Renal pelvis (tissue), 12 donors: ENCODE measurements at places on chromosomes 5 and 9.
A peak's percentile ranks its signal among the peaks of the same experiment; 100 is the strongest.

DNA sequence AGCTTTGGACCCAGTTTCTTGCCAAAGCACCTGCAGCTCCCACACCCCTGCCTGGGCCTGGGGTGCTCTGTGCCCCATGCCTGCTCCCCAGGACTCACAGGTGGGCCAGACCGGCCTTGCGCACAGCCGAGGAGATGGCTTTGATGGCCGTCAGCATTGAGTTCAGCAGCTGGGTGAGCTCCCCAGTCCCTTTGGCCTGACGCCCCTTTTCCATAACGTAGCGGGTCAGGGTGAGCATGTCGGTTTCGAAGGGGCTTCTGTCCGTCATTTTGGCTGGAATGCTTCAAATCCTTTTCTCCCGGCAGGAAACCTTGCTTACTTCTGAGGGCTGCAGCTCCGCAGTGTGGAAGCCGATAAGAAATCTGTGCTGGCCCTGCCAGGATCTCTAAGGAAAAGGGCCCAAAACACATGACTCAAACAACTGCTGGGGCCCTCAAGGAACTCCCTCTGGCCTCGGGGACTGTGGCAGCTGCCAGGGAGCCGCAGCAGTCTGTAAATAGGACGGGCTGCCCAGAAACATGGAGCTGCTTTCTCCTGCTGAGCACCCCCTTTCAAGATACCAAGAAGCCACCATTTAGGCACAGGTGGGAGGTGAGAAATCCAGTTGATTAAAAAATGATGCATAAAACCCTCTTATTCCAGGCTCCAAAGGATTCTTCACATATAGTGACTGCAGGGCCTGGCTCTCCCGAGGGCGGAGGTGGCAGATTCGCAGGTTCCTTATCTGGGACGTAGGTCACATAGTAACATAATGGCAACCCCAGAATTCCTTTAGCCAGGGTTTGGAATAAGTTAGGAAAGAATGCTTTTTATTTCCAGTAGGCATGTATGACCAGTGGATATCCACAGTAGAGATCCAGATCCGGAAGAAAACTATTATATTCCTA lies at the start of gene FBP2:
TSS of gene FBP2 (minus strand) at position 366 of the 887 bp plus-strand sequence. CDS start at position 268, 98 bp downstream.
- DNase-seq = no peak

GRCh38 chr5:21672911-21673310 lies 1180.2 kb downstream of the CDH12 start:
- DNase-seq = no peak

GRCh38 chr9:9912459-9912858 lies 700.3 kb downstream of the PTPRD start:
- DNase-seq = no peak

GRCh38 chr9:114271556-114272510 lies 51.1 kb upstream of the ORM1 start:
- peak; percentile 15 for DNase-seq

- DNase-seq = no peak
Measured at GRCh38 chr9:10999646-11000045, 386.8 kb upstream of the PTPRD start.

DNA sequence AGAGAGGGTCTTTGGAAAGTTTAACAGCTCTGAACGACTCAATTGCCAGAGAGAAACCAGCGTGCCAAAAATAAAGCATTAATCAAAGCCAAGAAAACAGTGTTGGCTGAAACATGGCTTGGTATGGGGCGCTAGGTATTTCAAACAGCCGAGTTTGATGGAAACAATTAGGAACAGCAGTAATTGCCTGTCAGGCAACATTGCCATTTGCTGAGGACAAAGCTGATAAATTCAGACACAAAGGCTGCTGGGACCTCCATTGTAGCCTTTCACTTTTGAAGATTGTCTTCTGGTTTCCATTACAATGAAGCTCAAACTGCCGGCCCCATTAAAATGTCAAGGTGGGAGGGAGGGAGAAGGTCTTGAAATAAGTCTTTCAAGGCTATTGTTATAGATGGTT lies 125.4 kb upstream of the SPDL1 start:
- no peak for DNase-seq

- DNase-seq = no peak
Measured at GRCh38 chr9:125747053-125747764, at the start of gene PBX3. TSS of gene PBX3 (plus strand) at chr9:125747373.

- no peak for DNase-seq
Measured at GRCh38 chr9:76378367-76379073, 15.7 kb downstream of the RFK start.
